Placental epithelial cell (primary cell): ENCODE measurements at places on chromosomes 7 and 10. TPM values are rescaled to one million over a fixed set of nuclear protein-coding genes. Genes with fewer than 3 reads are reported as not detected.

Gene GNG11
- total RNA-seq, result under 0.01 TPM in 1 of 2 replicates, not detected in the other

Gene SFXN3
- 64.4 and 108 TPM in 2 replicates for total RNA-seq

Gene ENO4
- 0.39 TPM in 1 of 2 replicates, not detected in the other for total RNA-seq

Gene RHBDD2
- 39.7 and 48.0 TPM in 2 replicates for total RNA-seq
